ENCODE measurements at places on chromosomes 3 and 15. TPM values are rescaled to one million over a fixed set of nuclear protein-coding genes. Genes with fewer than 3 reads are reported as not detected.

The CNTN6 gene
- total RNA-seq, result 0.23 TPM

The ZMYND10 gene
- 1.4 TPM for total RNA-seq

The CDHR4 gene
- not detected for total RNA-seq

The GP9 gene
- not detected for total RNA-seq

The SLC22A14 gene
- not detected for total RNA-seq

The CHAC1 gene
- total RNA-seq, result 6.8 TPM

The TMED3 gene
- 44.4 TPM for total RNA-seq

The SPTSSB gene
- 2.3 TPM for total RNA-seq

The PP2D1 gene
- total RNA-seq, result not detected

The HDC gene
- total RNA-seq, result not detected

The CD80 gene
- total RNA-seq, result 2.5 TPM

The SLC12A1 gene
- total RNA-seq, result not detected

The EDC3 gene
- total RNA-seq, result 50.8 TPM

The PLCH1 gene
- 12.4 TPM for total RNA-seq

The LMCD1 gene
- 20.7 TPM for total RNA-seq

DNA sequence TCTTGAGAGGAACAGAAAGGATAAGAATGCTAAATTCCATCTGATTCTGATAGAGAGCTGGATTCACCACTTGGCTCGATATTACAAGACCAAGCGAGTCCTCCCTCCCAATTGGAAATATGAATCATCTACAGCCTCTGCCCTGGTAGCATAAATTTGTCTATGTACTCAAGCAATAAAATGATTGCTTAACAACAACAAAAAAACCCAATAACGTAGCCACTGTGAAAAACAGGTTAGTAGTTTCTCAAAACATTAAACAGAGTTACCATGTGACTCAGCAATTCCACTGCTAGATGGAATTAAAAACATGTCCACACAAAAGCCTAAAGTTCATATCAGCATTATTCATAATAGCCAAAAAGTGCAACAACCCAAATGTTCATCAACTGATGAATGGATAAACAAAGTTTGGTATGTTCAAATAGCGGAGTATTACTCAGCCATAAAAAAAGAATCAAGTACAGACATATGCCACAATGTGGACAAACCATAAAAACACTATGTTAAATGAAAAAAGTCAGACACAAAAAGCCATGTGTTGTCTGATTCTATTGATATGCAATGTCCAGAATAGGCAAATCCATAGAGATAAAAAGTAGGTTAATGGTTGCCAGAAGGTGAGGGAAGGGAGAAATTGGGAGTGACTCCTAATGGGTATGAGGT, 16.8 kb downstream of the BCL2L10 start:
- DNase-seq, result no peak

GRCh38 chr15:88393719-88394519, 73.3 kb downstream of the MRPL46 start:
- DNase-seq, result no peak

- no peak for DNase-seq
These were observed 82.7 kb downstream of the SLC25A26 start for GRCh38 chr3:66303491-66303901.

DNA sequence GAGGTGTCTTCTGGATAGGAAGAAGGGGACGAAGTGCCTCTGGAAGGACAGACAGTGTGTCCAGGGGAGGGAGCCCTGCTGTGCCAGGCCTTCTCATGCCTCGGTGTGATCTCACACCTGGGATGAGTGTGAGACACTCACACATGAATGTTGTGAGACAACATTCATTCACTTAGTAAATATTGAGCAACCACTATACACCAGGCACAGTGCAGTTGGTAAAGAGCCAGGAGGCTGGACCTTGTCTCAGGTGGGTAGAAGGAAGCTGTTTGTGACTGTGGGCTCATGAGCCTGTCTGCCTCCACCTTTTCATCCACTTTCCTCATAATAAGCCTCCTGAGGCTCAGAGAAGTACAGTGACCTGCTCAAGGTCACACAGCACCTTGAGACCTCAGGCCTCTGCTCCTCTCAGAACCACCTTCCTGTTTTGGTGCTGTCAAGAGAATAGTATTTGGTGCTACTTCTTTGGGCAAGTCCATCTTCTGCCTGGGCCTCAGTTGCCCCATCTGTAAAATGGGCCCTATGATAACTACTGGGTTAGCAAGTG, 20.9 kb downstream of the SLC6A6 start:
- no peak for DNase-seq

- no peak for DNase-seq
These were observed 190.7 kb downstream of the MAGI1 start for GRCh38 chr3:65848024-65848423.

DNA sequence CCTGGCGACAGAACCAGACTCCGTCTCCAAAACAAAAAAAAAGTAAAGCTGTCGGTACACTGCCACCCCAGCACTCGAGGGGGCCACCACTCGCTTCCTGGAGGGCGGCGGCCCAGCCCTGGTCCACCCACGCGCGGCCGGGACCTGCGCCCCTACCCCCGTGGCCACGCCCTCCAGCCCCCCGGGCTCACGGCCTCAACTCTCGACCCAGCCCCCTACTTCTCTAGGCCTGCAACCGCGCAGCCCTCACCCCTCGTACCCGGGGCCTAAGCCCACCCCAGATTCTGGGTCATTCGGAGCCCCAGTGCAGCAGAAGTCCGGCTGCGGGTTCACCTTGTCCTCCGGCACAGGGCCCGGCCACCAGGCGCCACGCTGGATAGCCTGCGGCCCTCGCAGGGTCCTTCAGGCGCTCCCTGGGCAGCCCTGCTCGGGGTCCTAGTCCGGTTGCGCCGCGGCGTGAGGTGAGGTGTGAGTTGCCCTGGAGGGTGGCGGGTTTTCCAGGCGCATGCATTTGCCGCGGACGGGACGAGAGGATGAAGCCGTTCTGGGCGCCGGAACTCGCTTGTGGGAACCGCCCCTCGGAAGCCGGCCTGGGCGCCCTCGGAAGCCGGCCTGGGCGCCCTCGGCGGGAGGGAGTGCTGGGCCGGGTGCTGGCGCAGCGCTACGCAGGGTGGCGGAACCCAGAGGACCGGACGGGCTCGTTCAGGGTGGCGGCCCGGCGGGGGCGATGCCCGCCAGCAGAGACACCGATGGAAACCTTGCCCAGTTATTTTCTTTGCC, 32.3 kb downstream of the SPINK8 start:
- peak; percentile 97 for DNase-seq

- DNase-seq, result no peak
These were observed 94.8 kb upstream of the ANKRD28 start for GRCh38 chr3:15892311-15893227.

GRCh38 chr15:74790080-74790916, 8.4 kb downstream of the CSK start:
- no peak for DNase-seq

DNA sequence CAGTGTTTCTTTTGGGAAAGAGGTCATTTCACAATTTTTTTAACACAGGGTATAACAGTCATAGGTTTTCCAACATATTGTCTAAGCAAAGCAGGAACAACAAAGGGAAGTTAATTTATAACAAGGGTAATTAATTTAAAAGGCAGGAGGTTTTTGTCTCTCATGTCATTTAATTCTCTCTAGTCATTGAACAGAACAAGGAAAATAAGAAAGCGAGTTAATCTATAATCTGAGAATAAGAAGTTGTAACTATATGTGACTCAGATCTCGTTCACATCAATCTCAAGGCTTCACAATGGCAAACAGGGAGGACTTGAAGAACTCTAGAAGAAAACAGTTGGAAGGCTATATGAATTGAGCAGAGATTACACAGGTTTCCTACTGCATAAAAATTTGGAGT, 579.8 kb upstream of the CCDC54 start:
- DNase-seq, result no peak

GRCh38 chr15:73799466-73799865, 46.3 kb upstream of the INSYN1 start:
- no peak for DNase-seq

DNA sequence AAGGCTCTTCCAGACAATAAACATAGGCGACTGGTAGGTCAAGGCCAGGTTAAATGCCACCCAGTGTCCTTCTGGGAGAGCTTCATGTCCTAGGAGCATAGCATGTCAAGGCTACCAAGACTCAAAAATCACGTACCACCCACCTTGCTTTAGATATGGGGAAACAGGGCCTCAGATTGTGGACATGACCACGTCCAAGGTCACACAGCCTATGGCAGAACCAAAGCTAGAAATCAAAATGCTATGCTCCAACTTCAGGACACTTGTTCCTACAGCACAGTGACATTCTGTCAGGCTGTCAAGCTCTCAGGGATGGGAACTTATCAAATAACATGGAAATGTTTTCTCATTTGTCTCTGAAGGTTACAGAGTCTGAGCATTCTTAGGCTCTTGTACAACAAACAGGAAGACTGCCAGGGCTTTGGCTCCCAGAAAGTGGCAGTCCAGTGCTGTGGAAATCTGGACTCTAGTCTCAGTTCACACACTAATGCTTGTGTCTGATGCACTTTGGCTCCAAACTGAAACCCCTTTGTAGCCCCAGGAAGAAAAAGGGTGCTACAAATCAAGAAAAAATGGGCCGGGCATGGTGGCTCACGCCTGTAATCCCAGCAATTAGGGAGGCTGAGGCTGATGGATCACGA, 170.4 kb upstream of the LPP start:
- DNase-seq, result no peak

GRCh38 chr3:12308517-12308916, 19.6 kb downstream of the PPARG start:
- no peak for DNase-seq

GRCh38 chr15:47139965-47140364, 577.3 kb upstream of the SEMA6D start:
- DNase-seq, result no peak

- DNase-seq, result no peak
These were observed 9.1 kb upstream of the UTS2B start for GRCh38 chr3:191339316-191339917.

DNA sequence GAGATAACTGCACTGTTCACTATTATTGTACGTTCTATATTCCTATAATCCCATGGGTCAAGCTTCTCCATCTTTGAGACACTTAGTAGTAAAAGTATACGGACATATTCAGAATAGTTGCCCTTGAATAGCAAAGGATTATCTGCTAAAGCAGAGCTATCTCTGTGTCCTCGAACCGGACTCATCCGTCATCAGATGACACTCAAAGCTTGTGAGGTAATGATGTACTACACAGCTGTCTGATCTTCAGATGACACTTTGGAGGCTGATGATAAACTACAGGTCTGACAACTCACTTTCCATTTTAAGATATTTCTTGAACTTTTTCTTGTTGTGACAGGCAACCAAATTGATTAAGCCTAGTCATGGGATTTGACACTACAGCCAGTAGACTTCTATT, 240.2 kb downstream of the SCAPER start:
- no peak for DNase-seq

DNA sequence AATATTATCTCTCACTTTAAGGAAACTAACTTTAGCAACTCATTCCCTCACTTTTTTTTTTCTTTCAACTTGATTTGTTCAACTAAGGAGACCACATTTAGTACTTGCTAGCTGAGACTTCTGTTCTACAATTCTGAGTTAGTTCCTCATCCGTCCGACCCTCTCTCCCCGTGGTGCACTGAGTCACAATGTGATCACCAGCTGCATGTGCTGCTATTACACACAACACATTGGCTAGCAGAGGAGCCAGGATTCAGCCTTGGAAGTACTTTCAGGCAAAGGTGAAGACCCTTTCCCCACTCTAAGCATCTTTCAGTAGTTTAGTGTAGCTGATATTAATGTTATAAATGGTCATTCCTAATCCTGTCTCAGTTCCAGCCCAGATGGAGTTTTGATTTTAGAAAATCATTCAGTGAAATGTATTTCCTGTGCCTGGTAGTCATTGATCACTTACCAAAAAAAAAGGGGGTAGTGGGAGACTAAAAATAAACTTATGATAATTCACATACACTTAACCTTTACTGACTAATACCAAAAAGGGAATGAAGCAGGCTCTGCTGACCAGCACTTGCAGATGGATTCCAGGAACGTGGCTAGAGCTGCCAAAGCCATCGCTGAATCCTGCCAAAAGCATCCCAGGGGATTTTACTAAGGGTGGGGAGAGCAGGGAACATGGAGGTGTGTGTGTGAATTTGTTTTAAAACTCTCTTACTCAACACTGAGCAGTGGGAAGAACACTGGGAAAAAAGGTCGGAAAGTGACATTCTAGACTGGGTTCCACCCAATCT, 424.8 kb downstream of the LPP start:
- DNase-seq, result no peak

DNA sequence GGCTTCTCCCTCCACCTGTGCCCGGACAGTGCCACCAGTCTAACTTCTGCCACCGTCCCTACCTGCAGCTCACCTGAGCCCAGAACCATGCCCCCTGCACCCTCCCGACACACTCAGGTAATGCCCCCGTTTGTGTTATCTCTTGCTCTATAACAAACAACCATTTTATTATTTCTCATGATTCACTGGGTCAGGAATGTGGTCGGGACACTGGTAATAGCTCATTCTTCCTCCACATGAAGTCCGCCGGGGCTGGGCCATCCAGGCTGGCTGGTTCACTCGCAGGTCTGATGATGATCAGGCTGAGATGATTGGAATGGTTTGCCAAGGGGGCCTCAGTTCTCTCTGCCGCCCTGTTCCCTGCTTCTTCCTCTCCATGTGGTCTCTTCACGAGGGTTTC, 20.3 kb upstream of the NR2E3 start:
- peak; percentile 44 for DNase-seq

DNA sequence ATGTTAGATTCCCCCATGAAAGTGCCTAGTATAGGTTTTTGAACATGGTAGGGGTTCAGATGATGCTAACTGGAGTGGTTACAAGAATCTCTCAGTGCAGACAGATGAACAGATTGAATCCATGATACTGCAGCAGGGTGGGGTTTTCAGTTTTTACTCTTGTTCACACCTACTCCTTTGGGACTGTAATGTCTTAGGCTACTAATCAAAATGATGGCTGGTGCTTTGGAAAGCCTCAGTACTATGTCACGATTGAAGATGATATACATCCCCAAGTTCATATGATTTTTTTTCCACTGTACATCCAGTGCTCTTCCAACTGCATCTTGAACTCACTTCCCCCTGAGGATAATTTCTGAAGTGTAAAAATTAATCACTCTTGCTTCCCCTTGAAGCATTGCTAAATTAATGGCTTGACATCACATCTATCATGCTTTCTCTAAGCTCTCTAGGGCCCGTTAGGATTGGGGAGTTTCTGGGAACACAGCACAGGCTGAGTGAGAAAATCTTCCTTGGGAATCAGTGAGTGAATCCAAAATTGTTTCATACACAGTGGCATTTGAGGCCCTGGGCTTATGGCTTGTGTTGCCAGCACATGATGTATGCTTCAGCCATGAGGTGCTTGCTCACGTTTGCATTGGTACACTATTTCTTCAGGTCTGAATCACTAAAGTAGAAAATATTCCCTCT, 115.0 kb upstream of the TPRG1 start:
- no peak for DNase-seq

DNA sequence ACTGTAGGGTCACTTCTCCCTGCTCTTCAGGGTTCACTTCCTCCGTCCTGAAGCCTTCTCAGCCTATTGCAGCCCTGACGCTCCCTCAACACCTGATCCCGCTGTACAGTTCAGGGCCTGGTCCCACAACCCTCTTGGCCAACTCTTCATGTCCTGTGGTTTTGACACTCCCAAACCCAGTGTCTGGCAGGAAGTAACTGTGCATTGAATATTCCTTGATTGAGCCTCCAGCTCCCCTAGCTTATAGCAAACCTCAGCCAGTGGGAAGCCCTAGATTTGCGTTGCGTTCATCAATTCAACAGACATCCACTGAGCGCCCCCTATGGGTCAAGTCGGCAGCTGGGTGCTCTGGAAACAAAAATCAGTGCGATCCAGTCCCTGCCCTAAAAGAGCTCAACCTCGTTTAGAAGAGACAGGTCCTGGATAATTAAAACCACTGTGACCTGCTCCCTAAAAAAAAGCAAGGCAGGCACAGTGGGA, 13.5 kb downstream of the UBAP1L start:
- DNase-seq, result peak; percentile 96

GRCh38 chr3:172211123-172211522, 171.7 kb downstream of the FNDC3B start:
- DNase-seq, result no peak

GRCh38 chr3:55591888-55592287, 104.8 kb upstream of the WNT5A start:
- no peak for DNase-seq
